ENCODE measurements at places on chromosomes 7 and 10.

GRCh38 chr10:27646194-27646593 is 99.4 kb downstream of the MKX start:
- DNase-seq: no peak

- DNase-seq: no peak
Observed at GRCh38 chr10:130403153-130404075, 267.2 kb downstream of the GLRX3 start.

- no peak for DNase-seq
Observed at GRCh38 chr10:129787557-129787956, 176.5 kb downstream of the EBF3 start.

GRCh38 chr10:30853066-30853465 is 178.6 kb downstream of the ZNF438 start:
- no peak for DNase-seq

DNA sequence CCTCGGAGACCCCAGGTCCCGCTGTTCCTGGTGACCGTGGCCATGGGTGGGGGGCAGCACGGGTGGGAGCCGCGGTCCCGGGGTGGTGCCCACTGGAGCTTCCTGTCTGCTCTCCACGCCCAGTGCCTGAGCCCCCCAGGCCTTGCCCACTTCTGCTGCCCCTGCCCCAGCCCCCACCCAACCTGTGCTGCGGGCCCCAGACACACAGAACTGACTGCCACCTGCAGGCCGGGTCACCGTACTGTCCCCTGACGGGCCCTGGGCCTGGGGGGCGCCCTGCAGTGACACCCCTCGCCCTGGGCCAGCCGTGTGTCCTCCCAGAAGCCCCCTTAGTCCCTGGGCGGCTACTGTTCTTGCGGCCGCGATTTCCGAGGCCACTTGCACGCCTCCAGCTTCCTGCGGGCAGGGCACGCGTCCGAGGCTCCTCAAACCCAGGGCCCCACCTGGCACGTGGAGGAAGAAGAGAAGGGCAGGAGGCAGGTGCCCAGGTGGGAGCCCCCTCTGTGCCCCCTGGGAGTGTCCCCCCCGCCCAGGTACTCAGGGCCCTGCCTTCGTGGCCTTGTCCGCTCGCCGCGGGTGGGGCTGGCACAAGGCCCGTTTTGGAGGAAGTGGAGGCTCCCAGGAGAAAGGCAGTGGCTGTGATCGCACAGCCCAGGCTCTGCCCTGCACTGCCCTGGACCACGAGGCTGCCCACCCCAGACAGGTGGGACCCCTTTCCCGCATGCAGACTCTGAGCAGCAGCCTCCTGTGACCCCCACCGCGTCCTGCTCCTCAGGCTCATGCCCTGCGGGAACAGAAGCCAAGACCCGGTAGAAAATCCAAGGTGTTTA is 10.4 kb downstream of the TMEM184A start:
- no peak for DNase-seq

DNA sequence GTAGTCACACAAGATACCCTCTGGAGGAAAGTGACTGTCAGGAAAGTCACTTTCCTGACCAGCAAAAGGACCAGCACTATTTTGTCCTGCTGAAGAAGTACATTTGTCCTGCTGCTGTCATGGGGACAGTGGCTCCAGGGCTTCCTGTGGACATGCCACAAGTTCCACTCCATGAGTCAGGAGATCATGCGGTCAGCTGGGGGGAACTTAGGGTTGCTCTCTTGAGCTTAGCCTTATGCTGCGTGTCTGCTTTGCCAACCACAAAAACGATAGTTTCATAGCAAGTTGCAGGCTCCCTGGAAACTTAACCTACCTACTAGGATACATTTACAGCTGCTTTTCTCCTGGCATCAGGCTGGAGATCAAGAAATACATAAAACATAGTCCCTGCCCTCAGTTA is 19.8 kb upstream of the ALOX5 start:
- DNase-seq: no peak

DNA sequence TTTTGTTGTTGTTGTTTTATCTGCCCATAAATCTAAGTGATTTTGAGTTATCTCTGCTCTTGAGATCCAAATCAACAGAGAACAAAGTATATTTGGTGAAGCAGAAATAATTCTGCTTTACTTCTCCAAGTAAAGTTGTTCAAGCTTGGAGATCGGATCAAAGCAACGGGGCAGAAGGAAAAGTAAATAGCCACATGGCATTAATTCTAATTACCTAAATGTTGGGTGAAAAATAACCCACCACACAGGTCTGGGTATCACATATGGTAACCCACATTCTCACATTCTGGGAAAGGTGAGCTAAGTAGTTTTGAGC is 3.1 kb downstream of the NRP1 start:
- no peak for DNase-seq

- DNase-seq: peak; percentile 24
Observed at GRCh38 chr7:121041516-121042148, 53.1 kb downstream of the CPED1 start.

- no peak for DNase-seq
Observed at GRCh38 chr10:104614245-104614831, 26.8 kb upstream of the SORCS3 start.

- no peak for DNase-seq
Observed at GRCh38 chr7:107048783-107049418, 4.4 kb downstream of the PRKAR2B start.

Measured in NCI-H524 treated with DMSO at 0.1 percent for 48 hours (cell line).